EL (cell line): ENCODE measurements at places on chromosomes 6 and 20.

- DNase-seq: no peak
These were observed 33.9 kb upstream of the TBC1D20 start for GRCh38 chr20:496126-496696.

DNA sequence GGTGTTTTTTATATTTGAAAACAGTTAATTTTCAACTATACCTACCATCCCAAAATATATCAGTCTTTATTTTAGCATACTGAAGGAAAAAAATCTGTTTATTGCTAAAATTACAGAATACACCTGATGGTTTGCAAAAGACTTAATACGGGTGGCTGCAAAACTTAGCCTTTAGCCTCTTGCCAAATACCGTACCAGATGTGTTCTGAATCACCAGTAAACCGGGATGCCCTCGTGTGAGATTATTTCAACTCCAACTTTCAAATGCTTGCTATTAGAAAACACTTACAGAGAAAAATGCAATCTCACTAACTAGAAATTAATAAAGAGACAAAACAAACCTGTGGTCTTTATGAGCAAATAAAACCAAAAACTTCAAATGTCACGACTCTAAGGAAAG lies 36.0 kb downstream of the REV3L start:
- no peak for DNase-seq

- DNase-seq: no peak
These were observed 27.0 kb downstream of the NUP153 start for GRCh38 chr6:17679726-17680125.

- no peak for DNase-seq
These were observed 26.4 kb upstream of the PXDC1 start for GRCh38 chr6:3777730-3778461.

- DNase-seq: no peak
These were observed 54.4 kb downstream of the BMP7 start for GRCh38 chr20:57211908-57212533.

- peak; percentile 99 for DNase-seq
These were observed 55.2 kb downstream of the TGM2 start for GRCh38 chr20:38109591-38110524.
